Renal cortex interstitium (tissue), 15 donors: ENCODE measurements at places on chromosomes 16 and 17.

GRCh38 chr16:62079236-62079635 lies 43.0 kb upstream of the CDH8 start:
- no peak for DNase-seq

- DNase-seq, result no peak
Measured at GRCh38 chr17:47838636-47839035, 2.4 kb downstream of the SCRN2 start.

DNA sequence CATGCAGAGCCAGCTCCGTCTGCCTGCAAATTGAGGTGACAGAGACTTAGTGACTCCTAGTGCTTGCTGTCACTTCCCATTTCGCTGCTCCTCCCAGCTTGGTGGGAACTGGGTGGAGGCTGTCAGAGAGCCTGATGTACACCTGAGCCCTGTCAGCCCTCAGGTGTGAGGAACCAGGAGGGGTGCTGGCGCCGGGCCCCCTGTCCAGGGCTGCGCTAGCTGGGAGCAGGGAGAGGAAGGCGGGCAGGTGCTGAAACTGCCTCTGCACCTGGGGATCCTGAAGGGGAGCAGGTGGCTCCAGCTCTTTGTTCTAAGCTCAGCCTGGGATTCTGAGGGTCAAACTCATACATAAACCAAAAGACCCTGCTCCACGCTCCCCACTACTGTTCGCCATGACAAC lies 10.8 kb upstream of the WSCD1 start:
- DNase-seq, result no peak

DNA sequence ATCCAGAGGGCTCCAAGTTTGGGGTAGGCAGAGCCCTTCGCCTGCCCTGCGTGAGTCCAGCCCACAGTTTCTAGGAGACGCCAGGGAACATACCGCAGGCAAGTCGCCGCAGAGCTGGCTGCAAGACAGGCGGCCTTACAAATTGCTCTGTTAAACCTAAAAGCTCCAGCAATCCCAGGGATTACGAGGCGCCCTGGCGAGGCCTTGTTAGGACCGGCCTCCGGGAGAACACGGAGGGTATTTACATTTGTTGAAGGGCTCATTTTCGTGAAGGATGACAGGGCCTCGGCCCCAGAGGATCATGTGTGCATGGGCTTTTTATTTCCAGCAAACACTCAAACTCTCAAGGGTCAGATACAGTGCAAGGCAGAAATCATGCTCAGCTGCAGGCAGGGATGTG lies 77.6 kb upstream of the FOXF1 start:
- DNase-seq, result no peak

GRCh38 chr17:19513897-19514488 lies 19.7 kb upstream of the SLC47A1 start:
- no peak for DNase-seq

- DNase-seq, result no peak
Measured at GRCh38 chr17:37828651-37829124, 83.8 kb upstream of the HNF1B start.

- no peak for DNase-seq
Measured at GRCh38 chr17:64783556-64784352, 121.6 kb upstream of the SMURF2 start.

DNA sequence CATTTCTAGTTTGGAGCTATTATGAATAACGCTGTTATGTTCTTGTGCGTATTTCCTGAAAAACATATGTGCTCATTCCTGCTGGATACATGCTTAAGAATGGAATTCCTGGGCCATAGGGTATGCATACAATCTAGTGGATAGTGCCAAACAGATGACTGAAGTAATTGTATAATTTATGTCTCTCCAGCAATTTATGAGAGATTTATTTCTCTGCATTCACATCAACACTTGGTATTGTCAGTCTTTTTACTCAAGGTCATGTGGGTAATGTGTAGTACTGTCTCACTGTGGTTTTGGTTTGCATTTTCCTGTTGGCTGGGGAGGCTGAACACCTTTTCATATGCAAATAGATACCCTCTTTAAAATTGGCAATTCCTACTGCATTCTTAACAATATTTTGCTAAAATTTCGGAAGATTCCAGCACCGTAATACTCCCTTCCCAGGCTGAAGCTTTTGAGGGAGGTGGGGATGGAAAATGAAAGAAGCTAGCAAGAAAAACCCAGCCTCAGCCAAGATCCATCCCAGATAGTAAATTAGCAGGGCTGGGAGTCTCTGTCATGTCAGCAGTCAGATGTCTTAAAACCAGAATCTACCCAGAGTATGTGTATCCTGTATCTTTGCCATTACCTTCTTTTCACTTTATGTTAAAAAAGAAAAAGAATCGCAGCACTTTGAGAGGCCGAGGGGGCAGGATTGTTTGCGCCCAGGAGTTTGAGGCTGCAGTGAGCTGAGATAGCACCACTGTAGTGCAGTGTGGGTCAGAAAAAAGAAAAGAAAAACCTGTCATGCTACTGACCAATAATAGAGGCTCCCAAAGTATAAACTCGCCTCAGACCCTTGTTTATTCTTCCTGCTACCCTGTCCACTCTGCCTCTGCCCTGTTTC lies 204.9 kb downstream of the LGALS9B start:
- DNase-seq, result no peak

GRCh38 chr17:36151891-36152638 lies 24.4 kb downstream of the TBC1D3B start:
- no peak for DNase-seq

GRCh38 chr16:86337581-86338402 lies 172.5 kb upstream of the FOXF1 start:
- no peak for DNase-seq

DNA sequence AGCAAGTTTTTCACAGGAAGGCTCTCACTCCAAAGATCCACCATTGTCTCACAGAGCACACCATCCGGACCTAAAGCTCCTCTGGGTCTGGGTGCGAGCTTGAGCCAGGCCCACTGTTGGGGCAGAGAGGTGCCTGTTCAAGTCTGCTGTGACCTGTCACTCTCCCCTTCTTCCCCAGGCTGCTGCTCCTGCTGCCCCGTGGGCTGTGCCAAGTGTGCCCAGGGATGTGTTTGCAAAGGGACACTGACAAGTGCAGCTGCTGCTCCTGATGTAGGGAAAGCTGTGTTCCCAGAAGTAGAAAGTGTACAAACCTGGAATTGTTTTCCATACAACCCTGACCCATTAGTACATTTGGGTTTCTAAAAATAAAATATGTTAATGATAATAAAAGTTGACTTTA lies 4.8 kb upstream of the MT1X start:
- no peak for DNase-seq

- DNase-seq, result no peak
Measured at GRCh38 chr16:58556678-58557077, 41.4 kb downstream of the SETD6 start.

- DNase-seq, result no peak
Measured at GRCh38 chr17:27607521-27608091, 23.4 kb upstream of the LGALS9 start.

DNA sequence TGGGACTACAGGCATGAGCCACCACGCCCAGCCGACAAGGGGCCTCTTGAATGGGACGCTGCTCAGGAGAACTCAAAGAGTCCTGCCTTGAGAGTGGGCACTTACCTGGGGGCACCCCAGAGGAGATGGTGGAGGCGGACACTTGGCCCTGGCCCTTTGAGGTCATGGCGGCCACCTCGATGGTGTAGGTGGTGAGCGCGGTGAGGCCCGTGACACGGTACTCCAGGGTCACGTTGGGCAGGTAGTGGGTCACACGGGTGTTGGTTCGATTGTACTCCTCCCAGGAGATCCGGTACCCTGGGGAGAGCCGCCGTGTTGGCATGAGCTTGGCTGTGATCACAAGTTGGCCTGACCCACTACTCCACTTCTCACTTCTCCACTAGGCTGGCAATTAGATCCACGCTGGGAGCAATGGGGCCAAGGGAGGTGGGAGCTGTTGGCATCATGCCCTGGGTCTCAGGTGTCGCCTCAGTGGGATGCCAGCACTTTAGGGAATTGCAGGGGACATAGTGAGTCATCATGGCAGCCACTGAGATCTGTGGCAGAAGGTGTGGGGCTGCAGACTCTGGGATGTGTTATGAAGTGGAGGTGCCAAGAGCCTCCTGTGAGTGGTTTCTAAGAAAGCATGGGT lies 89.2 kb upstream of the CDC42EP4 start:
- DNase-seq, result no peak
